ENCODE measurements at places on chromosomes 1 and 21. TPM values are rescaled to one million over a fixed set of nuclear protein-coding genes. Genes with fewer than 3 reads are reported as not detected.

Gene PADI1
- total RNA-seq, result not detected

Gene MCOLN2
- not detected for total RNA-seq

Gene FAM151A
- 1.5 TPM for total RNA-seq

Gene PGLYRP3
- total RNA-seq, result not detected

Gene ZNF683
- total RNA-seq, result not detected

Gene CD52
- not detected for total RNA-seq

Gene SELENBP1
- total RNA-seq, result 30.2 TPM

Gene OR2L3
- not detected for total RNA-seq

- no peak for DNase-seq
- H3K36me3 ChIP-seq, result peaks cover 4% of the 10 kb centered on the region
- H3K4me1 ChIP-seq, result peaks cover 48% of the 10 kb centered on the region
- peak overlapping the region; percentile 26 for H3K27ac ChIP-seq
- H3K27me3 ChIP-seq, result no peaks in the 10 kb centered on the region
Observed at GRCh38 chr1:53198241-53198651, 1.6 kb downstream of the CPT2 start.

DNA sequence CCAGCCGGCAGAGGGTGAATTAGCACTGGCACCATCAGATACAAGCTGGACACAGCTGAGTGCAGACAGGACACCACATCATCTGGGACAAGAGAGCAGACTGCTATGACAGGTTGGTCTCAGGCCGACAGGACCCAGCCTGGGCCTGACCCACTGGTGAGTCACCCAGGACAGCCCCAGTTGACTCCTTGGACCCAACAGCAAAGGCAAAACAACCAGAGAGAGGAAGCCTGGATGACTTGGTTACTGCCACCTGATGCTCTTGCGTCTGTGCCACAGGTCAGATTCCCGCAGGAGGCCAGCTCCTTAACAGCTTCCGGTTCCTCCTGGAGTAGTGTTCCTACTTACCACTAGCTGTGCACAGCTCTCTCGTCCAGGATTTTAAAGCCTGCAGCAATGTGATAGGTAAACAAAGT lies 18.5 kb downstream of the CCN1 start:
- DNase-seq, result no peak
- H3K4me3 ChIP-seq, result no peak overlapping the region
- no peaks in the 10 kb centered on the region for H3K36me3 ChIP-seq
- H3K4me1 ChIP-seq, result peaks cover 14% of the 10 kb centered on the region
- H3K27ac ChIP-seq, result no peak overlapping the region
- no peaks in the 10 kb centered on the region for H3K27me3 ChIP-seq

DNA sequence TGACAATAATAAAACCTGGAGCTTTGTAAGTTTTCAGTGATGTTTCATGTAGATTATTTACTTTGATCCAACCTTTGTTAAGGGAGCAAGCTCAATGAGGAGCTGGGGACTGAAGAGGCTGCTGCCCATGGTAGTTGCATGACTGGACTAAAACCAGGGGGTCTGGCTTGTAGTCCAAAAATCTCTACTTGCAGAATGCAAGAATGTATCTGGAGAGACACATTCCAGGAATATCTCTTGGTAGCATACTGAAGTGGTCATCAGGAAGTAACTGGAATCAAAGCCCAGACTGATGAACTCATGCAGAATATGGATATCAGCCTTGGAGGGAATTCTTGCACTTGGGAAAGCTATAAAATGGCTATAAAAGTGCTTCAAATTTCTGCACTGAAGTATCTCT lies 5.8 kb upstream of the KIAA0040 start:
- H3K4me1 ChIP-seq, result peaks cover 5% of the 10 kb centered on the region
- no peaks in the 10 kb centered on the region for H3K27me3 ChIP-seq
- H3K27ac ChIP-seq, result no peak overlapping the region
- no peak overlapping the region for H3K4me3 ChIP-seq
- DNase-seq, result no peak
- H3K36me3 ChIP-seq, result no peaks in the 10 kb centered on the region

GRCh38 chr1:156270314-156270713 lies 12.3 kb downstream of the SMG5 start:
- no peaks in the 10 kb centered on the region for H3K27me3 ChIP-seq
- no peak overlapping the region for H3K27ac ChIP-seq
- H3K4me1 ChIP-seq, result no peaks in the 10 kb centered on the region
- H3K4me3 ChIP-seq, result no peak overlapping the region

DNA sequence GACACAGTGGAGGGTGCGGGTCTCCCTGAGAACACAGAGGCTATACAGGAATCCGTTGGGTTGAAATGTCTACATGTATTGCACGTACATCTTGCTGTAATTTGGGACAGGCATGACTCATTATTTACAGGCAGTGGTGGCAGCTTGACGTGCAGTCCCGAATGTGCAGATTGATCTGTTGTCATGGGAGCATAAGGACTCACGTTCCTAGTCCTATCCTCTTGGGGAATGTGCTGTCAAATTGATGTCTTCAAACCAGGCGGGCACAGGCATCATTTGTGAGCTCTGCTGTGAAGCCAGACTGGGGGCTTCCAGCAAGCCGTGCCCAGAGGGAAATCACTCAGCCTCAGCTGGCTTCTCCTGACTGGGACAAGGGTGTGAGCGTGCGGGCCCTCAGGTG lies 40.5 kb downstream of the S100B start:
- H3K27me3 ChIP-seq, result no peaks in the 10 kb centered on the region
- peaks cover 46% of the 10 kb centered on the region for H3K36me3 ChIP-seq
- H3K27ac ChIP-seq, result no peak overlapping the region
- DNase-seq, result no peak
- H3K4me1 ChIP-seq, result peaks cover 12% of the 10 kb centered on the region
- no peak overlapping the region for H3K4me3 ChIP-seq

DNA sequence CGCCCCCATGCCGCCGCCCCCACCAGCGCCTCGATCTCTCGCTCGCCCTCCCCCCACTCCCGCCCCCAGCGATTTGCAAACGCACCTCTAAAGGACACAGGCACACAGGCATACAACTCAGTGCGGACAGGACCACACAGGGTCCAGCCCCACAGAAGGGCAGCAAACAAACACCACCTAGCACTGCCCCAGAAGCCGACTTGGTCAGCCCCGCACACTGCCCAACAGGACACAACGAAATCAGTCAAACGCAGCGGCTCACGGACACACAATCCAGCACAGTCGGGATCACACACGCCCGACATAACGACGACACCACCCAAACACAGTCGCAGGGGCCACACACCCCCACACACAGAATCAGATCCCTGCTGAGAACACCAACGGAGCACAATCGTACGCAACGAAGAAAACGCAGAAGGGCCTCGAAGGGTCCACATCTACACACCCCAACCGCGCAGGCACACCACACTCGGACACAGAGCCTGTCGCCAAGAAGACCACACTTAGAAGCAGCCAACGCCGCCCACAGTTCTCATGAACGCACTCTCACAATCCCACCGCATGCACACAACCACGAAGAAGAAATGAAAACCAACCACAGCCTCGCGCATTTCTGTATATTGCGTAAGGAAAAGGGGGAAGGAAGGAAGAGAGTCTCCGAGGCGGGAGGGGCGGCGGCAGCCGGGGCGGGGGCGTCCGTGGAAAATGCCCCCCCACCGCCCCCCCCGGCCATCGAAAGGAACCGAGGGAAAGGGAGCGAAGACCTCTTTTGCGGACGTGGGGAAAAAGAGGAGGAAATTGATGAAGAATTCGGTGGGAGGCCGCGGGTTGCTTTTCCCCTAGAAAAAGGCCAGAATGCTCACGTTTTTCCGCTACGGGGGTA lies 481 bp downstream of the TAL1 start:
- H3K27me3 ChIP-seq, result peaks cover 17% of the 10 kb centered on the region
- no peak overlapping the region for H3K27ac ChIP-seq
- H3K36me3 ChIP-seq, result no peaks in the 10 kb centered on the region
- H3K4me3 ChIP-seq, result no peak overlapping the region

- H3K4me3 ChIP-seq, result no peak overlapping the region
- 0 out of 2 replicates have a peak, but pooled peaks cover under 1% of the 10 kb centered on the region for H3K4me1 ChIP-seq
- no peaks in the 10 kb centered on the region for H3K27me3 ChIP-seq
Observed at GRCh38 chr1:245654460-245655050, 499.8 kb downstream of the KIF26B start.

GRCh38 chr21:22062472-22063139 lies 1064.4 kb downstream of the NCAM2 start:
- H3K27me3 ChIP-seq, result no peaks in the 10 kb centered on the region
- H3K4me3 ChIP-seq, result no peak overlapping the region
- H3K36me3 ChIP-seq, result no peaks in the 10 kb centered on the region
- no peak for DNase-seq

GRCh38 chr1:180778782-180779398 lies 133.8 kb upstream of the KIAA1614 start:
- H3K4me1 ChIP-seq, result peaks cover 6% of the 10 kb centered on the region
- H3K36me3 ChIP-seq, result no peaks in the 10 kb centered on the region
- no peaks in the 10 kb centered on the region for H3K27me3 ChIP-seq
- DNase-seq, result peak; percentile 28
- no peak overlapping the region for H3K27ac ChIP-seq
- no peak overlapping the region for H3K4me3 ChIP-seq
